ENCODE measurements at places on chromosomes 1 and 21.

GRCh38 chr1:227549892-227550291 lies 13.5 kb upstream of the ZNF678 start:
- no peak for DNase-seq

- DNase-seq, result no peak
Measured at GRCh38 chr1:52640697-52641096, 7.7 kb downstream of the SHISAL2A start.

- DNase-seq, result no peak
Measured at GRCh38 chr1:204360314-204360713, 585 bp upstream of the PLEKHA6 start.

GRCh38 chr1:245292553-245292952 lies 137.8 kb downstream of the KIF26B start:
- no peak for DNase-seq

GRCh38 chr1:108200687-108201051 lies 526 bp upstream of the SLC25A24 start:
- peak; percentile 68 for DNase-seq

- peak; percentile 11 for DNase-seq
Measured at GRCh38 chr1:15364740-15365139, 44.9 kb upstream of the EFHD2 start.

GRCh38 chr21:33030633-33031032 lies 4.9 kb downstream of the OLIG2 start:
- DNase-seq, result no peak

GRCh38 chr1:209988706-209989105 lies 50.7 kb downstream of the SYT14 start:
- DNase-seq, result no peak
